ENCODE measurements at places on chromosomes 6 and 20.
A peak's percentile ranks its signal among the peaks of the same experiment; 100 is the strongest.

DNA sequence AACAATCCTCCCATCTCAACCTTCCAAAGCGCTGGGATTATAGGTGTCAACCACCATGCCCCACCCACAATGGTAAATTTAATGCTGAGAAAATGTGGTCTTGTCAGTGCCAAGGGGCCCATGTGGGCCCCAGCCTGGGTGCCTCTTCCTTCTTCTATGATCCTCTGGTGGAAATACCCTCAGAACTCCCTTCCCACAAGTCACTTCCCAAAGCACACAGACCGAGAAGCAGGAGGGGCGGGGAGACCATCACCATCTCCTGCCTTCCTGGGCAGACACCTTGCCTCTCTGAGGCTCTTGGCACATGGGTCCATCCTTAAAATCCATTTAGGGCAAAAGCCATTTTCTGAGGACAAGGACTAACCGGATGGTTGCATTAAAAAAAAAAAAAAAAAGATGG is 59.0 kb downstream of the NOL4L start:
- no peak for DNase-seq

DNA sequence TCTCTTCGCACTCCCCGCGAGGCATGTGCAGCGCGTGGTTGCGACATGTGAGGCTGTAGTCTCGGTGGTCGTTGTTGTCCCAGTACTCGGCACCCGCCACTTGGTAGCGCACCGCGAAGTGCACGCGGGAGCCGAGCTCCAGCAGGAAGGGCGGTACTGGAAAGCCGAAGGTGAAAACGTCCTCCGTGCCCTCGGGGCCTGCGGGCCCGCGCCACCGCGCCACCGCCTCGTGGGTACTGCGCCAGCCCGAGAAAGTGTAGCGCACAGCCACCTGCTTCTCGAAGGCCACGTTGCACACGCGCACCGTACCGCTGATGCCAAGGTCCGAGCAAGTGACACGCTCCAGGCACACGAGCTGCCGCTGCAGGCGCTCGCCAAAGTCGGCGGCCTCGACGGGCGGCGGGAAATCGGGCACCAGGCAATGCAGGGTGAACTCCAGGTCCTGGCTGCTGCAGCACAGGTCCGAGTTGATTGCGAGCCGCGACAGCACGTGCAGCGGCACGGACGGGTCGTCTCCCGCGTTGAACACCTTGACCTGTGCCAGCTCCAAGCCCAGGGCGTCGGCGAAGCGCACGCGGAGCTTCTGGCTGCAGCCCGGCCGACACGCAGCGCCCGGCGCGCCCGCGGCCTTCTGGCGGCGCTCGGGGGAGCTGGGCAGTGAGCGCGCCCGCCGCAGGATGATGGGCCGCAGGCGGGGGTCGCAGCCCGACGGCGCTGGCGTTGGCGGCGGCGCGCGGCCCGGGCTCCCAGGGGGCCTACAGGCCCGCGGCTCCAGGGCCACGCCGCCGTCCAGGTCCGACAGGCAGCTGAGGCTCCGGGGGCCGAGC is 840 bp downstream of the PPP1R3D start:
- DNase-seq, result peak; percentile 37

DNA sequence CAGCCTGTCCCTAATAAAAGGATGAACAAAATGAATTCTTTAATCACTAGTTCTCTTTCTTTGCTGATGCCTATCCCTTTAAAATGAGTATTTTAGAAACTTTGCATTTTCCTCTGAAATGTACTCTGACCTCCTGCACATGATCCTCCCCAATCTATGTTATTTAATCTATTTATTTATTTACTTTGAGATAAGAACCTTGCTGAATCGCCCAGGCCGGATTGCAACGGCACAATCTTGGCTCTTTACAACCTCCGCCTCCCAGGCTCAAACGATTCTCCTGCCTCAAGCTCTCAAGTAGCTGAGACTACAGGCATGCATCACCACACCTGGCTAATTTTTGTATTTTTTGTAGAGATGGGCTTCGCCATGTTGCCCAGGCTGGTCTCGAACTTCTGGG is 27.9 kb downstream of the ADTRP start:
- DNase-seq, result no peak

GRCh38 chr6:136975089-136975715 is 53.1 kb downstream of the SLC35D3 start:
- DNase-seq, result peak; percentile 39

GRCh38 chr6:26545627-26546026 is 7.5 kb downstream of the HMGN4 start:
- DNase-seq, result no peak

- peak; percentile 59 for DNase-seq
Measured at GRCh38 chr6:137867685-137868509, 838 bp downstream of the TNFAIP3 start.

GRCh38 chr6:12381587-12381986 is 91.4 kb downstream of the EDN1 start:
- no peak for DNase-seq

- no peak for DNase-seq
Measured at GRCh38 chr6:146304181-146304580, 239.5 kb upstream of the RAB32 start.

DNA sequence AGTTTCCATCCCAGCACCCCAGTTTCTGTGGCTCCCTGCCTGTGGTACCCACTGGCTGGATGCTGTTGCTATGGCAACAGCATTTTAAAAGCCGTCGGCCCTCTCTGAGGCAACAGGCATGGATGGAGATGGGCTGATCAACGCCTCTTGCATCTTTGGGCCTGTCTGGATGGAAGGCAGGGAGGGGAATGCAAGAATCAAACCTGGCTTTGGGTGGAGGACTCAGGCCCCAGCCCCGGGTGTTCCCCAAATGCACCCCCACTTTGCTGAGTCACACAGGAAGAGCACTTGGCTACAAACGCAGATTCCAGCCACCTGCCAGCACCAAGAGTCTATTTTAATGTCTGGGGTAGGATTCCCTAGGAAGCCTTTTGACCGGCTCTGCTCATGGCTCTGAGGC is 45.7 kb upstream of the TGM2 start:
- DNase-seq, result no peak

GRCh38 chr6:44999066-44999465 is 329.1 kb upstream of the RUNX2 start:
- DNase-seq, result no peak

DNA sequence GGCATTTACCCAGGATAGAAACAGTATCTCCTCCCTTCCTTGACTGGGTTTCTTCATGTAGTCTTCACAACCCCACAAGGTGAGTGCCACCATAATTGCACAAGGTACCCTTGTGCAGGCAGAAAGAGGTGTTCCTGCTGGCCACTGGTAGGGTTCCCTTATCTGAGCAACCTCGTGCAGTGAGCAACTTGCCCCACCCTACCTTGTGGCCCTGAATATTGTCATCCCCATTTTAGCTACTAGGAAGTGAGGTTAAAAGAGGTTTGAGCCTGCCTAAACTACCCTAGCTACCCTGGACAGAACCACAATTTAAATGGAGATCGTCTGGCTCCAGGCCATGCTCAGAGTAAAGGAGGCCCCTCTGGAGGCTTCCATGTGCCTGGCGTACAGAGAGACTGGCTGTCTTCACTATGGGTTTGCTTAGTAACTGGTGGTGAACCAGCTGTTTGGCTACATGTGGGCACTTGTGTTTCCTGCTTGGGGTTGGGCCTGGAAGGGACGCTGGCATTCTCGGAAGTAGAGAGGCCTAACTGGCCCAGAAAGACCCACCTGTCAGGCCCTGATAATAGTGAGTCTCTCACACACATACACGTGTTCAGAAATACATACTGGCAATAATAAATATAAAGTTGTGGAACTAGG is 148.8 kb downstream of the LRFN2 start:
- no peak for DNase-seq

DNA sequence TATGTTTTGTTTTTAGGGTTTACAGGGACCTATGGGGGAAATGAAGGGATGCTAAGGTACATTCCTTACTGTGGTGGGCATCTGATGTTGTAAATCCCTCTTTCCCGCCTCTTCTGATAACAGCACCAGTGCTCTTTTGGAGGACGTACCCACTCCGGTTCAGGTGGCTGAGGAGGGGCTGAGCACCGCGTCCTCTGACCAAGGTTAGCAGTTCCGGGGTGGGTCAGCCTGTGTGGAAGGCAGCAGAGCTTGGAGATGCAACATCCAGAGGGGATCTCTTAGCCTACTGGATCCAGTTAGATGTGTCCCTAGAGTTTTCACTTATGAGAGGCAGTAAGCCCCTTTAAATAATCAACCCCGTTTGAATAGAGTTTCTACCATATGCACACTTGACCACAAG is 135.3 kb upstream of the KCNG1 start:
- no peak for DNase-seq

- DNase-seq, result no peak
Measured at GRCh38 chr6:47349931-47350330, 40.2 kb upstream of the TNFRSF21 start.

- DNase-seq, result no peak
Measured at GRCh38 chr20:44730441-44730840, 15.2 kb upstream of the KCNK15 start.

GRCh38 chr6:166660157-166660688 is 33.2 kb upstream of the RPS6KA2 start:
- DNase-seq, result no peak

GRCh38 chr6:151286214-151286613 is 46.4 kb downstream of the AKAP12 start:
- DNase-seq, result no peak

- no peak for DNase-seq
Measured at GRCh38 chr6:169851641-169852503, 100.5 kb downstream of the ERMARD start.

DNA sequence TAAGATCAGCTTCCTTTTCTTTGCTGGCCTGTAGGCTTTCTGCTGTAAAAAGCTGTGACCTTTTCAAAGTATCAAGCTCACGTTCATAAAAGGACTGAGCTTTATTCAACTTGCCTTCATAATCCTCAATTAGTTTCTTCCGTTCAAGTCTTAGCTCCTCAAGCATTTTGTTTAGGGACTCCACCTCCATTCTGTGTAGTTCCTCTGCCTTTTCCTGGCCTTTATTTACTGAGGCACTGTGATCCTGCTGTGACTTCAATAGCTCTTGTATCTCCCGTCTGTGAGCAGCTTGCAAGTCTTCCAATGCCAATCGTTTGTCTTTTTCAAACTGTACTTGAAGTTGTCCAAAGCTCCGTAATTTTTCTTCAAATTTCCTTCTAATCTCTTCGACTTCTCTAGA is 54.4 kb downstream of the FAM184A start:
- no peak for DNase-seq

DNA sequence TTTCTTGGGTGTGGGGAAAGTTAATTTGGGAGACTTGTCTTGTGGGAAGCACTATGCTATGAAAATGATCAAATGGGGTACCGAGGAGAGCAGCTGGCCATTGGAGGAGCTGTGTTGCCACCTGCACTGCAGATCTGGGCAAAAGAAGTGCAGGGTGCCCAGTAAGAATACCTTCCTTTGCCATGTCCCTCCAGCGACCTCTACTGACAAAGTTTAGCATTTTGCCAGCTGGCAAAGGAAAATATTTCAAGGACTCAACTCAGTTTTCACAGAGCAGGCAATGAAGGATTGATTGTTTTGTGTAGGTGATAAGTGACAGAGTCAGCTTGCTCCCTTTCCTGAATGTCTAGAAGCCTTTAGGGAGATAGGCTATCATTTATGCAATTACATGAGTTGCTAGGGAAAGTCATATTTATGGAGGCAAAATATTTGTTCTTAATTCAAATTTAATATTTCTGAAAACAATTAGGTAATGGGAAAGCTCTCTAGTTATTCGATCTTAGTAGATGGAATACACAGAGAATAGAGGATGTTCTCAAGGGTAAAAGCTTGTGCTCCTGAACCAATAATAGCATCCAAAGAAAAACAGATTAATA is 118.4 kb downstream of the FARS2 start:
- DNase-seq, result peak; percentile 15

DNA sequence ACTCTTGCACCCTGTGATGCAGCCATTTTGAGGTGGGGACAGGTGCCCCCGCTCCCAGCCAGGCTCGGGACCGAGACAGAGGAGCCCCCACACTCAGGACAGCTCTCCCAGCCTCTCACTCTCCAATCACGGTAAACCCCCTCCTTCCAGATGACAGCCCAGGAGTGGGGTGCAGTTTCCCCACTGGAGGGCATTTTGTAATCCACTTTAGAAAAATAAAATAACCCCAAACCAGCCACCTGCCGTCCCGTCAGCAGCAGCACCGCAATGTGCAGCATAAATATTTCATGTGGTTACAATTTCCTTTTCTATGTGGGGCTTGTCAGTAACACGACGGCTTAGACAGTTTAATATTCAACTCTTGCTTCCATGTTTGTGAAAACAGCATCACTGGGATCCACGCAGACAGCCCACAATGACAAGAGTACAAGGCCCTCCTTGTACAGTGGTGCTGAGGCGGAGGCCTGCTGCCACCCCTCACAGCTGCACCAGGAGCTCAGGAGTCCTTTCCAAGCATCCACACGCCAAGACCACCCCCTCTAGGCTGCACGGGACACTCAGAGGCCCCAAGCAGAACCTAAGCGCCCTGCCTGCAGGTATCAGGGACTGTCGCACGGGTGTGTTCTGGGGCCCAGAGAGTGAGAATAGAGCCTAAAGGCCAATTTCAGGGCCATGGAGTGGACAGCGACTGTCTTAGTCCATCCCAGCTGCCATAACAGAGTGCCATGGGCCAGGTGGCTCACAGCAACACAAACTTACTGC is 116.7 kb downstream of the JPH2 start:
- no peak for DNase-seq

DNA sequence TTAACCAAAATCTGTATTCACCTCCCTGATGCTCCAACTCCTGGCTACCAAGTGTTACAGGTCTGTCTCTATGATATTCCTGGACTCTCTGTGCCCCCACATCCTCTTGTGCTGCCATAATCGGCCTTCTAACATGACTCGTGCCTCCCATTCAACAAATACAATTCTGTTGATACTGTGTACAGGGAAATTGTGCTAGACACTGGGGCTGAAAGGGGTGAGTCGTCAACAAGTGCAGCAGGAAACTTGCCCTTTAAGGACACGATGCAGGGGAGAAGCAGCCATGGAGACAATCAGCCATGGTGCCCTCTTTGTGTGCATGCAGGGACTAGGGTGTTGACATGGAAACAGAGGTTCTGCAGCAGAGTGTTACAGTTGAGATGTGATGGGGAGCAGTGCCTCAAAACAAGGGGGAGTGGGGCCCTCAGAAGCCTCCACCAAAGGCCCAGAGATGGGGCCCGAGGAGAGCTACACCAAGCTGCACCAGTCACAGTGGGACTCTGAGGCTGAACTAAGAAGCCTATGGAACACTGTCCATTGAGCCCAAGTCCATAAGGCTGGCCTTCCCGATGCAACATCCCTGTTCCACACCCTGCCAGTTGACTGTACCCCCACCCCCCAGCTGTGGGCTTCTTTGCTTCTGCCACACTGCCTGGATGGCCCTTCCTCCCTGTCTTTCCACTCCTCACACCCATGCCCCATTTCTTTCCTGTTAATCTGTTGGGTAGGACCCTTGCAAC is 3.1 kb downstream of the PCED1A start:
- no peak for DNase-seq

- DNase-seq, result peak; percentile 77
Measured at GRCh38 chr6:15491255-15491985, 171.4 kb downstream of the DTNBP1 start.

DNA sequence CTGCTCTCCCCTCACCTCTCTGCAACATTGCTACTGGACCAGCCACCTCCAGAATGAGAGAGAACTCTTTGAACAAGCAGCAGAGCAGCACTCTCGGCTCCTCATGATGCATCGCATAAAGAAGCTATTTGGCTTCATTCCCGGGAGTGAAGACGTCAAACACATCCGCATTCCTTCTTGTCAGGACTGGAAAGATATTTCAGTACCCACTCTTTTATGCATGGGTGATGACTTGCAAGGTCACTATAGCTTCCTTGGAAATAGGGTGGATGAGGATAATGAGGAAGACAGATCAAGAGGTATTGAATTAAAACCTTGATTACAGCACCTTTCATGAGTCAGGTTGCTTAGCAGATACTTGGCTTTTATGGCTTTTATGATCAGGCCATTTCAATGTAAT is 4.3 kb downstream of the CALHM4 start:
- DNase-seq, result no peak

GRCh38 chr6:20769631-20770030 is 235.4 kb downstream of the CDKAL1 start:
- no peak for DNase-seq

Data from B cell (primary cell).